Peyer's patch (tissue), 4 donors: ENCODE measurements at places on chromosomes 11 and 22.

DNA sequence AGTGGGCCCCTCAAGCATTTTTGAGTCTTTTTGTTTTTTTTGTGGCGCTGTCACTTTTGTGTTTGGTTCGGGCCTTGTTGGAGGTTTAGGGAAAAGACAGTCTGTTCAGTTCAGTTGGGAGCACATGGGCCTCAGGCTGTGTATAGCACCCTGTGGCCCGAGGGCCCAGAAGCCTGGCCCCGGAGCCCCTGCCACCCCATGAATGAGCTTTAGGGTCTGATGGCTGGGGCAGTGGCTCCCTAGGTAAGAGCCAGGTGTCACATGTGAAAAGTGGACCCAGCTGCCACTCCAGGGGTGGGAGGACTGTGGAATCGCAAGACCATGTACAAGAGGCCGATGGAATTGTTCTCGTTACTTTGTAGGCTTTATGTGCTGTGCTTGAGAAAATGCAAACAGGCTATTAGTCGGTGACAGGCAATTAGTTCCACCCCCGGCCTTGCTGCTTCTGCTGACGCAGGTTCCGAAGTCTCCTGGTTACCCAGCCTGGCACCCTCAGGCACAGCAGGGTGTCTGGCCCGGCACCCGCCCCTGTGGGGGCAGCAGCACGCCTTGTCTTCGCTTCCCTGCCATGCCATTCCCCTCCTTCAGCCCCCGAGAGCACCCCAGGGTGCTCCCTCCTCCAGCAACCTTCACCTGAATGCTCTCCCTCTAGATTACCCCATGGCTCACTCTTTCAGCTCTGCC, 38.2 kb upstream of the PARVG start:
- no peak for DNase-seq

GRCh38 chr22:46923394-46923793, 160.9 kb downstream of the TBC1D22A start:
- no peak for DNase-seq

GRCh38 chr11:105156231-105156630, 16.7 kb upstream of the CARD18 start:
- DNase-seq: no peak

GRCh38 chr11:84414920-84415319, 1128.8 kb upstream of the CCDC90B start:
- no peak for DNase-seq

DNA sequence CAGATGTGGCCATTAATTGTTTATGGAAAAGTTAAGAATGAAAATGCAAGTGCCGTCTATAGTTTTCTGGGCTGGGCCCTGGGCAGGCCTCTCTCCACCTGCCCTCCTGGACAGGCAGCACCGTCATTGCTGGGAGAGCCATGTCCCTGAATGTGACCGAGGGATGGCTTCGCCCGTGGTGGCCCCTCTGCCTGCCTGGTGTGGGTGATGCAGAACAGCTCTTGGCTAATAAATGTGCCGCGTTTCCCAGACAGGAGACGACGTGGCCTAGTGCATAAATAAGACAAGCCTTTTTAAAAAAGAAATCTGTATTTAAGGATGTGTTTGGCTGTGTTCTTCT, 407.3 kb downstream of the TBC1D22A start:
- DNase-seq: no peak

DNA sequence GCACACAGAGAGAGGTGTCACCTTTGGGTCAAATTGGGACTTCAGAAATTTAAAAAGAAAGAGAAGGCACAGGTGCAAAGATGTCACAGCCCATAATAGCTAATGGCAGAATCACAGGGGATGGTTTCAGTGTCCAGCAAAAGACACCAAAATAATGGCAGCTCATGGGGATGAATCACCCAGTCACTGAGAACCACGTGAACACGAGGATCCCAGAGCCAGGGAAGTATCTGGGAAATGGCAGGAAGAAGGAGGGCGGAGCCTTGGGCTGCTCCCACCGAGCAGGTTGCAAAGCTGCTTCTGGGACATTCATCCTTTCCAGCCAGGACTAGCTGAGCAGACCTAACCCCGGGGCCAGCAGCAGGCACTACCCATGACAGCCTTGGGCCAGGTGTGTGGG, 45.6 kb downstream of the TRMU start:
- no peak for DNase-seq

DNA sequence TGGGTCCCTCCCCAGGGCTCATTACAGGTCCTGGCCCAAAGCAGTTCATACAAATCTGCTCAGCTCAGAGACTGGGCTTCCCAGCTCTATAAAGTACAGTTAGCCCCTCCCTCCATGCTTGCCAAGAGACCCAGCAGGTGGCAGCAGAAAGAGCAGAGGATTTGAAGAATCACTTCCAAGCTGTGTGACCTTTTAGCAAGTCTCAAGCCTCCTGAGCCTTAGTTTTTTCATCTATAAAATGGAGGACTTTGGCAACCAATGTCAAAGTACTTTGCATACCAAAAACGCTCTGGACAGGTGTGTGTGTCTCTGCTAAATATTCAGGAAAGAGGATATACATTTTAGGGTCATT, 26.6 kb downstream of the RELT start:
- DNase-seq: no peak

DNA sequence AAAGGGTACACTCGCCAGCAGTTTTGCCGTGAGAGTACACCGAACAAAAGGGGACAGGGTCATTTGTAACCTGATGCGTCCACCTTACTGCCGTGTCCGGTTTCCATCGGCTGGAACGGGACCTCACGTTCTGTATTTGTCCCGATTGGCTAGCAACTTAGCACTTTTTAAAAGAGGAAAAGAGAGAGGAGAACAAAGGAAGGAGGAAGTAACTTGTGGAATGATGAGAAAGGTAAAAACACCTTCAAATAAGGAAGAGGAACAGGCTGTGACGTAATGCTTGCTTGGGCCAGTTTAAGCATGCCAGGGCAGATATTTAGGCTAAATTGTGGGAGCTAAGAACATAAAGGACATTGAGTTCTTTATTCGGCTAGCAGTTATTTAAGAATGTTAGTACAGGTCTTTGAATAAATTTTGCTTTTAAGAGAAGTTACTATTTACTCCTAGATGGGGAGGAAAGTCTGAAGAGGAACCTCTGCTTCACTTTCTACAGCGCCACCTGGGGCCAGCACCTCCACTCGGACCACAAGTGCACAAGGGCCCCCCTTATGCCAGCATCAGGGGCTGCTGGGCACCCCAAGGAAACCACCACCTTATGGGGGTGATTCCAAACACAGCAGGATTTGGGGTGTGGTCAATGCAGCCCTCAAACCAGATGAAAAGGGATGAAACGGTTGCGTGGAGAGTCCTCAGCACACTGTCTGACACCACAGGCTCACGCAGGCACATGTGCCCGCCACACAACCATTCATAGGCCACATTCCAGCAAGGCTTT, 5.8 kb downstream of the ARSA start:
- DNase-seq: peak; percentile 44

- DNase-seq: no peak
Measured at GRCh38 chr22:37427711-37428635, 694 bp upstream of the ELFN2 start.

GRCh38 chr11:124898711-124899110, 1.0 kb upstream of the ROBO4 start:
- DNase-seq: no peak

DNA sequence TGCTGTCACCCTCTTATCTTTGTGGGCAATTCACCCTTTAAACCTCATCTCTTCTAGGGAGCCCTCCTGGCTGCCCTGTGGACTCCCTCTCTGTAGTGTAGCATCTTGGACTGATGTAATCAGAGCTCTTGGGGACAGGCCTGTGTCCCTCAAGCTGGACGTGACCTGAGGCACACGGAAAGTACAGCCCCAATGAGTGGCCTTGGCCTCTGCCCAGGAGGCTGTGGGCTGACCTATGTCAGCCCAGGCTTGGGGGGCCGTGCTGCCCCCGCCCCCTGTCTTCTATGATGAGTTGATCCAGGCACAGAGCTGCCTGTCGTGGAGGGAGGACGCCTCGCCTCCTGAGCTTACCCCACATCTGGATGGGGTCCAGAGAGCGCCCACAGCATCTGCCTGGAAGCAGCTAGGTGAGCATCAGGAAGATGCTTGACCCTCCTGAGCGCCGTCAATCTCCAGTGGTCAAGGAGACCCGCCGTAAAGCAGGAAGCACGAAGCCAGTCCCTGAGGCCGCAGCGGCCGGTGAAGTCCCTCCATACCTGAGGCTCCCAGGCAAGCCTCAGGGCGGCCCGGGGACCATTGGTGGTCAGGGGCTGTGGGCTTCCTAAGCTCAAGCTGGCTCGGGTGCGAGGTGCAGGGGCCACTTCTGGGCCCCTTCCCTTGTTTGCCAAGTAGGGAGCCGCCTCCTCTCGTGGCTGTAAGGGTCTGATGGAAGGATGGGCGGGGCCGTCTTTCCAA, 1136.9 kb downstream of the BRD1 start:
- DNase-seq: no peak

GRCh38 chr11:126329644-126330211, 25.8 kb upstream of the ST3GAL4 start:
- no peak for DNase-seq

DNA sequence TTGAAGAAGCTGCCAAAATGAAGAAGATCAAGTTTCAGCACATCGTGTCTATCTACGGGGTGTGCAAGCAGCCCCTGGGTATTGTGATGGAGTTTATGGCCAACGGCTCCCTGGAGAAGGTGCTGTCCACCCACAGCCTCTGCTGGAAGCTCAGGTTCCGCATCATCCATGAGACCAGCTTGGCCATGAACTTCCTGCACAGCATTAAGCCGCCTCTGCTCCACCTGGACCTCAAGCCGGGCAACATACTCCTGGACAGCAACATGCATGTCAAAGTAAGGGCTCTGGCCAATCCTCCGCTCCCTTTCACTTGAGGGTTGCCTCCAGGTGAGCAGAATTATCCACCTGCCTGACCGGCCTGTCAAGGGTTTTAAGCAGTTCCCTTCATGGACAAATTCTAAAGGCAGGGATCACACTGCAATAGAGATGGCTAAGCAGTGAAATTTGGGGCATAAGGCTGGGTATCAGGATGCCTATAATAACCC, 6.0 kb downstream of the ANKK1 start:
- DNase-seq: no peak

GRCh38 chr22:37077802-37078448, 26.4 kb downstream of the KCTD17 start:
- peak; percentile 71 for DNase-seq

DNA sequence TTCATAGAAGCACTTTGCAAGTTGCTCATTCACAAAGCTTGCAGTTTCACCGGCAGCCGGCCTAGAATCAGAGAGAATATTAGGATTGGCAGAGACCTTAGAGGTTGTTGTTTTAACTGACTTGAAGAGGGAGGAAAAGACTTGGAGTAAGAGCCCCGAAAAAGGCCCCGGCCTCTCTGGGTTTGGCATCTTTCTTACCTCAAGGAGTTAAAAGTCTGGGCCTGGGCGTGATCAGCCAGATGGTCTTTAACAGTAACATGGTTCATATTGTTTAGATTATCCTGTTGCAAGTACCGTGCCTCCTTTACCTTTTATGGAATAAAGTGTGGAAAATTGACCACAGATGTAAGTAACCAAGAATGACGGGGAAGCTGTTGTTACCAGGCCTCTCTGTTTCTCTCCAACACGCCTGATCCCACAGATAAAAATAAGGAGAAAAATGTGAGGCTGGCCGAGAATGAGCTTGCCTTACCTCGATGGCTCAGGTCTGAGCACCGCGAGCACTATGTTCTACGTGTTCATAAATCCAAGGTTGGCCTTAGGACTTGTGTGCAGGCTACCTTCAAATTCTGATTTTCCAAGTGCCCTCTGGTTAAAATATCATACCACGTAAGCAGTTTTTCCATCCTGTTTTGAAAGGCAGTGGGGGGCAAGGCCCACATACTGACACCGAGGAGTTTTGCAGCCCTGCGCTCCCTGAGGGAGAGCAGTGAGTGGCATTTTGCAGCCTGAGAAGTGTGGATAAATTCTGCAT, 56.4 kb downstream of the PARVA start:
- no peak for DNase-seq

DNA sequence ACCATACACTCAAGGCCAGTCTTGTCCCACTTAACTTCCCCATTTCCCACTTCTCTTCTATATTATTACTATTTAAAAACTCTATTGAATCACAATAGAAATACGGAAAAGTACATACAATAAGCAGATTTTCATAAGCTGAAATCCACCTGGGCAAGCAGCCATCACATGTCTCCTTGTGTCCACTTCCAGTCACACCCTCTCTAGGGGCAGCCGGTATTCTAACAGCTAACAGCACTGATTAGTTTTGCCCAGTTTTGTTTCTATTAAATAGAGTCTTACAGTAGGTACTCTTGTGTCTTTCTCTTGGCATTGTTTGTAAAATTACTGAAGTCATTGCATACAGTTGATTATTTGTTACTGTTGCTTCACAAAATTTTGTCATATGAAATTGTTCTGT, 37.8 kb downstream of the PPP6R3 start:
- no peak for DNase-seq

DNA sequence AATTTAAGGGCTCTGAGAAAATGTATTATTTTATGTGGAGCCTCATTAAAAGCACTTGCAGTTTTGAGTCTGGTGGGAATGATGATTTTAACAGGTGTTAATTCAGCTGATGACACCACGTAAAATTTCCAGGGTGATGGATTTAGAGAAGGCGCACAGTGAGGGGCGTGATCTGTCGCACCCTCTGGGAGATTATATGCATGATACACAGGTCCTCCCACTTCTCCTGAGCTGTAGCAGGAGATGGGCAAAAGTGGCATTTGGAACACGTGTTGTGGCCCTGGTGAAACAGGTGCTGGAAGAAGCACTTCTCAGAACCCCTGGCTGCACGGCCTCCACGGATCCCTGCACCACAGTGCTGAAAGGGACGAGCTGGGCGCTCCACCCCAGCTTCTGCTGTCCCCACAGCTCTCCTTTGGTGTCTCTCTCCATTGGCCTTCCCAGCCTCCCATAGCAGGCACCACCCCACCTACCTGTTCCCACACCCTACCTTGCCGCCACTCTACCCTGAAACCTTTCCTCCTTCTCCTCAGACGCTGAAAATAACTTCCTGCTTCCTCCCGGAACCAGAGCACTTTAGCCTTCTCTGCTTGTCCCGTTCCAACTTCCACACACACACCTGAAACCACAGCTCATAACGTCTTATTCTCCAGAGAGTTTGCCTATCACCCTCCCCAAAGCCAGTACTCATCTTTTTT, 6.9 kb upstream of the SORL1 start:
- no peak for DNase-seq

DNA sequence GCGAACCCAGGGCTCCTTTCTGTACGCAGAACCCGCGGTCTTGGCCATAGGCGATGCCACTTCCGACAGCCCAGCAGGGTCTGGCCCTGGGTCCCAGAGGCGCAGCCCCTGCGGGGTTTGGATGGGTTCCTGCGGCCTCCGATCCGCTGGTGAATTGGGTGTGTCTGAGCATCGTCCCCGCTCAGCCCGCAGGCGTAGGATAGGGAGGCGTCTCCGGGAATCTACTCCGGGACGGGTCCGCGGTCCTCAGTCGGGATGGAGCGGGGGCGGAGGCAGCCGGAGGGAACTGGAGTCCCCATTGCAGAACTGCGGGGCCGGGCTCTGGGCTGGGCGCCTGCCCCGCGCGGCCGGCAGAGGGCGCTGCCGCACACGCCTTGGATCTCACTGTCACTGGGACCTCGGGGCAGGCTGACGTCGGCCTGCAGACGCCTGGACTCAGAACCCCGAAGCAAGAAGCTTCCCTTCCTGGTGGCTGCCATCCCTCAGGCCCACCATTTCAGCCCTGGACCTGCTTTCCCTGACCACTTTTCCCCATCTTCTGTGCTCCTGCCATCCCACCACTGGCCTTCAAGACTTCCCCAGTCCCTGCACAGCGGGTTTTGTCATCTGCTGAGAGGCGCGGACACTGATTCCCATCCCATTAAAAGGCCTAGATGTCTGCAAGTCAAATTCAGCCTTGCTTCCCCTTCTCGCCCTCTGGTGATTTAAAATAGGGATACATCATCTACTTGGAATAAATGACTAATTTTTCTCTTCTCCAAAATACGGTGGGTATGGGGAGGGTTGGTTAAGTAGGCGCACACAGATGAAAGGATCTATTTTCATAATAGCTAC, 38.3 kb upstream of the CREB3L1 start:
- peak; percentile 61 for DNase-seq

GRCh38 chr11:30196400-30197206, 34.2 kb upstream of the FSHB start:
- peak; percentile 71 for DNase-seq
